Bronchial epithelial cell (primary cell): ENCODE measurements at places on chromosomes 4 and X.

GRCh38 chr4:1513936-1514483, 107.8 kb upstream of the NKX1-1 start:
- no peak for DNase-seq

DNA sequence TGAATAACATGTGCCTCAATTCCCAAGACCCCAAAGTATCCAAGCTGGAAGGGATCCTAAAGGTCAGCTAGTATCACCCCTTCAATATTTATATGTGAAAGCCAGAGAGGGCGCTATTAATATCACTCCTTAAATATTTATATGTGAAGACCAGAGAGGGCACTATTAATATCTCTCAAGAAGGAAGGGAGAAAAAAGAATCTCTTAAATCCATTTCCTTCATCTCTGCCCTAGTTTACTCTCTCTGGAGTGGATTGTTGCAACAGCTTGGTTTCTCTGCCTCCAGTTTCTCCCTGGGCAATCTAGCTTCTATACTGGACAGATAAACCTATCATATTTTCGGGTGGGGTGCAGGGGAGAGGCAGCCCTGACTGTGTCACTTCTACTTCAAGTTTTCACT, 31.6 kb upstream of the MSN start:
- no peak for DNase-seq

DNA sequence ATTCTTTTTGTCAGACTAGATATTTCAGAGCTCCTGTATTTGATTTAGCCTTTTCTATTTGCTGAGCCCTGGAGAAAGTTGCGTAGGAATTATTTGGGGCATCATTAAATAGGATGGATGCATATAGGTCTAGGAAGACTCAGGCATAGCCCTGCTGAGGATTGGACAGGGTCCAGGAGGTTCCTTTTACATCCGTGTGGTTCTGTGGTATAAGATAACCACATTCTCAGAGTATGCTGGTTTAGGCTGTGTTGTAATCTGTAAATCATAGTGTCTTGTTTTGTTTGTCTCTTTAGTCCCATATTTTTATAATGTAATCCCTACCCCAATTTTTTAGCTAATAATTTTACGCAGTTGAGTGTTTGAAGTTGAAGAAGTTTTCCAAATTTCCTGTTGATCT, 513.7 kb downstream of the RPA4 start:
- no peak for DNase-seq

- no peak for DNase-seq
These were observed 114.5 kb downstream of the IRF2 start for GRCh38 chr4:184359888-184360287.

DNA sequence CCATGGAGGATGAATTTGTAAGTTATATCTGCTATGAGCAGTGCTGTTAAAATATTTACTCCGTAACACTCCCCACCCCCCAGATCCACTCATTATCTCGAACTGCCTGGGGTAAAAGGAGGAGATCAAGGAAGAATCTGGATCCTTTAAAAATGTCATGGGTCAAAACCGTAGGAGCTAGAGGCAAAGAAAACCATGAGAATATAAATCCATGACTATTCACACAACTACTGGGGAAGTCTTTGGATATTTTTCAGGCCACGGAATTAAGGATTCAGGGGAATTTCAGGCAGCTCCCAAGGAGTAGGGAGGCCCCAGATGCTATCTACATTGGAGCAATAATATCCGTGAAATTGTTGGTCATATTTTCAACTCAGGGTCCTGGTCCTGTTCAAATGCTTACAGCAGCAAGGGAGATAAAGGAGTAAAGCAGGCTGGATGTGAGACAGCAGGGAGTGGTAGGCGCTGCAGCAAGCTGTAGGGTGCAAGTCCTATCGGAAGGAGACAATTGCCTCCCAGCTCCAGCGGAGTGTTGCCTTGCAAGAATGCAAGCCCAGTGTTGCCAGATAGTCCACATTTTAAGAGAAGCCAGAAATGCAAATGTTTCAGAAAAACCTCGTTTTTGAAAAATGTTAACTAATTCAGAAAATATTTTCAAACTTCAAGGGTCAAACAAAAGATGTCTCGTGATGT, 116.2 kb upstream of the KIT start:
- no peak for DNase-seq

DNA sequence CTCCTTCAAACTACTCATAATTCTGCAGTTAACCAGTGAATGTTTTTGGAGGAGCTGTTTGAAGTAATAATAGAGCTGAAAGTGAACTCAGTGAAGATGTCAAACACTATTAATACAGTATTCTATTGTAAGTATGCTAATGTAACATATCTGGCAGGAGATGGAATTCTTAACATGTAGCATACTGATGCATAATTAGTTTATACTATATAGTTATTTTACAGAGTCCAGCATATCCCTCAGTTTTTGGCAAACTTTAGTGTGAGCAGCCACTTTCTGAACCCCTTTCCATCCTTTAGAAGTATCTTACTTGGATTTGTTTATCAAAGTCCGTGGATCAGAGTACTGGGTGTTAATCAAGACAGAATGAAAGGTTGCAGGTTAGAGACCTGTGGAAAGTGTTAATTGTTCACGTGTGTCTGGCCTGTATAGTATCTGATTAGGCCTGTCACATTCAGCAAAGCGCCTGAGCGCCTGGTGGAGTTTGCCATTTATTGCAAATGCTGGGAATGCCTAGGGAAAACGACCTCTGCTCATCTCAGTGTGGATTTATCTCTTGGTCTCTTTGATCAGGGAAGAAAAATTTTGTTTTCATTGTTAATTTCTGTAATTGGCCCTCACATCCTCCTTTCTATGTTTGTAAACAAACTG, 251.7 kb upstream of the MAD2L1 start:
- DNase-seq, result no peak

DNA sequence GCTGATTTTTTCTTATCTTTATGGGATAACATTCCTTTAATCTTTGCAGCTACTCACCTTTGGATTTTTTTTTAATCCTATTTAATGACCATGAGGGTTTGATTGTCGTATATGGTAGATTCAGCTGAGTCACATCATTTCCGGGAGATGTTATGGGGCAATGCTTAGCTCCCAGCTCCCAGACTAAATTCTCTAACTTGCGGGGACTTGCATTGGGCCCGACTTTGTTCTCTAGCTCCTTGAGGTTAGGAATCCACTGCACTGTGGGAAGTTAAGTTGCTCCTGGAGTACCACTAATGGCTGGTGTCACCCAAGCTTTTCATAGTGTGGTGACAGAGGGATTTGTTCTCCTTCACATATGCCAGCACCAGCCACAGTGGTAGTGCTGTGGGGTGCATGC, 287.4 kb downstream of the TECRL start:
- DNase-seq, result peak; percentile 15

- DNase-seq, result peak; percentile 8
These were observed at the start of gene SLC9A6 for GRCh38 chrX:135985157-135985972. Gene SLC9A6 (plus strand): TSS chrX:135985435. CDS start chrX:135985659, 224 bp downstream.

GRCh38 chrX:71489540-71489939, 43.4 kb upstream of the OGT start:
- no peak for DNase-seq

DNA sequence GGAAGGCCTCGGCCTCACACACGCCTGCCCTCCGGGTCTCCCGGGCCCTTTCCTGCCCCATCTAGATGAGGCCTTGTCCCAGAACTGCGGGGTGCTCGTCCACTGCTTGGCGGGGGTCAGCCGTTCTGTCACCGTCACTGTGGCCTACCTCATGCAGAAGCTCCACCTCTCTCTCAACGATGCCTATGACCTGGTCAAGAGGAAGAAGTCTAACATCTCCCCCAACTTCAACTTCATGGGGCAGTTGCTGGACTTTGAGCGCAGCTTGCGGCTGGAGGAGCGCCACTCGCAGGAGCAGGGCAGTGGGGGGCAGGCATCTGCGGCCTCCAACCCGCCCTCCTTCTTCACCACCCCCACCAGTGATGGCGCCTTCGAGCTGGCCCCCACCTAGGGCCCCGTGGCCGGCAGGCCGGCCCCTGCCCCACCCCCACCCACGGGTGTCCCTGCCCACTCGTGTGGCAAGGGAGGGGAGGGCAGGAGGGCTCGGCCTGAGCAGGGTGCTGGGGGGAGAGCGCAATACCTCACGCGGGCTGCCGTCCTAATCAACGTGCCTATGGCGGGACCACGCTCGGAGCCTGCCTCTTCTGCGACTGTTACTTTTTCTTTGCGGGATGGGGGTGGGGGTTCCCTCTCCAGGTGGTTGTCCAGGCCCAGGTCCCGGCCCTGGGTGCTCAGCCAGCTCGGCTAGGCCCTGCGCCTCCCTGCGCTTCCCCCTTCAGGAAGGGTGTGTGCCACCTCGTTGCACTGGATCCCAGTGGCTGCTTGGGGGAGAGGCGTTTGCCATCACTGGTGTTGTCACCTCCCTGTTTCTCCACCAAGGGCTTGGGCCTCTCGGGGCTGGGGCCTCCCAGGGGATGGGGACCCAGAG, 3.1 kb downstream of the DUSP9 start:
- no peak for DNase-seq

DNA sequence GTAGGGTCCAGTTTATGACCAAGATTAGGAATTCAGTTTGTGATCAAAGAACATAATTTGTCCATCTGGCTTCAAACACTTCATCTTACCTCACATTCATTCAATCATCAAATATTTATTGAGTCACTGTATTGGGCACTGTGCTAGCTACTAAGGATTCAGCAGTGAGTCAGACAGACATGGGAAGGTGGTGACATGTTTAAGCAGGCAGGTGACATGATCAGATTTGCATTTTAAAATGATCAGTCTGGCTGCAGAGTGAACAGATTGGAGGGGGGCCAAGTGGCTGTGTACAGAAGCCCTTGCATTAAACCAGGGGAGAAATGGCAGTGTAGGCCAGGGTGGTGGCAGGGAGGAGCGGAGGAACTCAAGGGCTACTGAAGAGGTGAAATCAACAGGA, 25.1 kb upstream of the APLN start:
- DNase-seq, result peak; percentile 92

DNA sequence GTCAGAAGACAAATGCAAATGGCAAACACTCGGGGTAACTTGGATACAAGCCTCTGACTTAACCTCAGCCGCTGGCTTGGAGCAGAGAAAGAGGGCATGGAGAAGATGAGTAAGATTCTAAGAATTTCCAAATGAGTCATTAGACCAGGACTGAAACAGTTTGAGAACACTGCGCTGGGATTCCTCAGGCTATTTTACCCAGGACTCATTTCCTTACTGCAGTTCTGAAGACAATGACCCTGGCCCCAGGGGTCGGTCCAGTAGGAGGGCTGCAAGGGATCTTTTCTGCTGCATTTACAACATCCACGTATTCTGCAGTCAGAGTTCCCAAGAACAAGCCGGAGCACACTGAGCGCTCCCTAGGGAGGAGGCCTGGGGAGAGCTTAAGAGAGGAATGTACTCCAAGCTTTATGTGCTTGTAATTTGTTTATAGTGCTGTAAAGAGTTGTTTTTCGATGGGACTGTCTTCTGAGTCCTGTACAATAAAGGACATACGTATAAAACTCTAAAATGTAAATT, 27.3 kb upstream of the SORBS2 start:
- peak; percentile 95 for DNase-seq

- DNase-seq, result no peak
These were observed 1.9 kb downstream of the ENPP6 start for GRCh38 chr4:184215709-184216328.

DNA sequence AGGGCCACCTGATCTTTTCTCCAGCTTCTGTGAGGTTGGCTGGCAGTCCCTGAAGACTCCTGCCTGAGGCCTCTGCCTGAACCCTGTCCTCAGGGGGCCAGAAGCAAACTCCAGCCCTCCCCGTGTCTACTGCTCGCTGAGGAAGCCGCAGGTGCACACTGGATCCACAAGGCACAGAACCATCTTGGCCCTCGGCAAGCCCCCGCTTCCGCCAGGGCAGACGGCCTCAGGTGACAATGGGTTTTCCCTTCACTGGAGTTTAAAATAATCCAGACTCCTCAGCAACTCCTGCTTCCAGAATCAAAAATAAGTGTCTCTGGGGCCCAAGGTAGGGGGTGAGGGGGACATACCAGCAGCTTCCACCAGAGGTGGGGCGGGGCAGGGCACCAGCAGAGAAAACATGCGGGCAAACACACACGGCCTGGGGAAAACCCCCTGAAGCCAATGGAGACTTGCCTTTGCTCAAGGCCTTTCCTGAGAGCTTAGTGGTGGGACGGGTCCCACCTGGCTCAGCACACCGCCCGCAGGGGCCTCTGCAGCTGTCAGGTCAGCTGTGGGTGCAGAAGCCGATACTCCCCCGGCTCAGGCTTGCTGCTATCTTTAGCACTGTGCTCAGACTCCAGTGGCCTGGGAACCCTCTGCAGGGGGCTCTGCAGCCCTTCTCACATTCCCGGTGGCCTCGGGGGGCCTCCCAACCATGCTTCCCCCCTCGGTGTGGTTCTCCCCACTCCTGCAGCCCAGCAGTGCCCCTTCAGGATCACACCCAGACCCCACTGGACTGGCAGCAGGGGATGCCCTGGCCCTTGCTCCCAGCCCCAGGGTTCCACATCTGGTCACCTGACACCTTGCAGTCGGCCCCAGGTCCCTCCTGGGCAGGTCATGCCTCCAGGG, 1.9 kb downstream of the MYL5 start:
- no peak for DNase-seq

- DNase-seq, result no peak
These were observed 44.9 kb downstream of the ANK2 start for GRCh38 chr4:113094331-113094730.

DNA sequence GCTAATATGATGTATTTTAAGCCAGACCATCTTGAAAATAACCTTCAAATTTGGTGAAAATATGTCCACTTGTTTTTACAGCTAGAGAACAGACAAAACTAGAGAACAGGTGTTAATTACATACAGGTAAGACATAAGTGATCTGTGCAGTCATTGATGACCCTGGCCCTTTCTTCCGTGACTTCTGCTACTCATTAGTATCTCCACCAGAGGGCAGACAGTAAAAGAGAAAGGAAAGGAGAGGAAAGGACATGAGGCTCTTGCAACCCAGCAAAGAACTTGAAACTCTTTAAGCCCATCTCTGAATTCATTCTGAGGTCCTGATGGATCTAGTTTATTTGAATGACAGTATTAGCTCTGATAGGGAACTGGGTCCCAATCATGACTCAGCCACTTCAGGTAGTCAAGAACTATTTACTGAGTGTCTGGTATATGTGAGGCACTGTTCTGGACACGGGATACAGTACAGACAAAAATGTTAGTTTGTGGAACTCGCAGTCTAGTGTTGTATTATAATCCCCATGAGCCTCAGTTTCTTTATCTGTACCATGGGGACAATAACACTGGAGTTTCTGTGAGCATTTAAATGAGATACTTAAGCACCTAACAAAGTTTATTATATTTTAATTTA, 121.0 kb upstream of the TEX13D start:
- peak; percentile 46 for DNase-seq

- no peak for DNase-seq
These were observed 47.3 kb upstream of the SRPX start for GRCh38 chrX:38268011-38268410.

- DNase-seq, result no peak
These were observed 7.1 kb downstream of the TBX22 start for GRCh38 chrX:80021621-80022020.

DNA sequence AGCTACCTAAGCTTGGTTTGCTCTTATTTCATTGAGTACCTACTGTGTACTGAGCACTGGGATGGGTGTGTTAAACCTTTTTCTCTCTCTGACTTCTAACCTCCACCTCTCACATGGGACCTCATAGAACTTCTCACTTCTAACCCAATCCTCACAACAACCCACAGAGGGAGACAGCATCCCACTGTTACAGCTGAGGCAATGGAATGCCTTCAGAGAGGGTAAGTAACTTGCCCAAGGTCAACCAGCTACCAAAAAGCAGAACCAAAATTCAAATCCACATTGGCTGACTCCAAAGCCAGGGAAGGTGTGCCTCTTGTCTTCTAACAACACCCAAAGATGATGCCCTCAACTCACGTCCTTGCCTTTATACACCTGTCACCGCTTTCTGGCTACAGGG, 5.4 kb downstream of the SEL1L3 start:
- no peak for DNase-seq

GRCh38 chrX:72492499-72492898, 80.1 kb downstream of the HDAC8 start:
- DNase-seq, result no peak
